Stimulated activated CD4-positive, alpha-beta T cell treated with anti-CD3 and anti-CD28 coated beads, Interleukin-4, amount 100 ng/mL, for 4 hours (primary cell): ENCODE measurements at places on chromosomes 1 and 21.

GRCh38 chr1:232244426-232244825 lies 385.5 kb downstream of the SIPA1L2 start:
- DNase-seq, result no peak

DNA sequence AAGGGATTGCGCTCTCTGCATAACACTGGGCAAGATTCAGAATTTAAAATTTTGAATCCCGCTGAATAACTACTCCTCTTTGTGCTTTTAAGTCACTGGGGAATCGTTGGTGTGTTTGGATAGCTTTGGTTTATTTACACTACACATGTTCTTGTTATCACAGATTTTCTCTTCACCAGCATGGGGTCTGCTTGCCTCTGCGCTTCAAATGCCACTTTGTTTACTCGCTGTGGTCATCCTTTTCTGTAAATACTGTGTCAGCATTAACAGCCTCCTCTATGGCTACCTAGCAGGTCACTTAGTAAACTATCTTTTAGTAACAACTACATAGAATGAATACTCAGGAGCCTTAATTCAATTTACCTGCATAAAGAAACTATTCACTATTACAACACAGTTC lies 14.4 kb upstream of the KCNH1 start:
- DNase-seq, result no peak

GRCh38 chr1:200970771-200971427 lies 52.6 kb downstream of the KIF21B start:
- DNase-seq, result no peak

DNA sequence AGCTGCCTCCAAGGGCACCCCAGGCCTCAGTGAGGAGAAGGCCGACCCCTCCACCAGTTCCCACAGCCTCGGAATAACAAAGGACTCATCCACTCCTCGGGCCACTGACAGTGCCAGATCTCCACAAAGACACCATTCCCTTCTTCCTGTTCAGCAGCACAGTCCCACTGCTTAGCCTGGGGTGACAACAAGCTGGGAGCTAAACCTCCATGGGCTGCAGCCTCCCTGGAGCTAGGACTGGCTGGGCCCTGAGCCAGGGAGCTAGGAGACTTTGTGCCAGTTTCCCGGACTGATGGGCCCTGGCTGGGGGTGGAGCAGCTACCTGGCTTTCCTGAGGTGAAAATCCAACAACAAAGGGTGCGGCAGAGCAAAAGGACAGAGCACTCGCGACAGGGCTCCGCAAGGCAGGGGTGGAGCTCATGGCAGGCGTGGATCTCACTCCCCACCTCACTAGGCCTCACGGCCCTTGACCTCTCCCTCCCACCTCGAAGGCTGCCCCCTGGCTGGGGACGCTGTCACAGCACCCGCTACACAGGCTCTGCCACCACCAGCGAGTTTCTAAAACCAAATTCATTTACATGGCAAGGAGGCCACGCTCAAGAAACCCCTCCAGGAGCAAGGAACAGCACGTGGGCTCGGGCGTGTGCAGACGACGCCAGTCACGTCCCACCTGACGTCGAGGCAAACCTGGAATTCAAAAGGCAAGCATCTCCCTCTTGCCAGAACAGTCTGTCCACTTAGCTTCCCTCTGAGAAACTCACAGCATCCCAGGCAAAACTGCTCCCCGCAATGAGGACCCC lies 13.8 kb downstream of the SLC35E2B start:
- peak; percentile 52 for DNase-seq

- DNase-seq, result no peak
Observed at GRCh38 chr1:47555306-47555705, 117.5 kb downstream of the FOXD2 start.

- no peak for DNase-seq
Observed at GRCh38 chr1:13945856-13946255, 245.9 kb downstream of the PRDM2 start.
